ENCODE measurements at places on chromosomes 1 and 21.

- DNase-seq: no peak
Measured at GRCh38 chr1:116316373-116316772, 56.7 kb upstream of the ATP1A1 start.

GRCh38 chr21:42364304-42364865 is 1.9 kb downstream of the TFF1 start:
- no peak for DNase-seq

DNA sequence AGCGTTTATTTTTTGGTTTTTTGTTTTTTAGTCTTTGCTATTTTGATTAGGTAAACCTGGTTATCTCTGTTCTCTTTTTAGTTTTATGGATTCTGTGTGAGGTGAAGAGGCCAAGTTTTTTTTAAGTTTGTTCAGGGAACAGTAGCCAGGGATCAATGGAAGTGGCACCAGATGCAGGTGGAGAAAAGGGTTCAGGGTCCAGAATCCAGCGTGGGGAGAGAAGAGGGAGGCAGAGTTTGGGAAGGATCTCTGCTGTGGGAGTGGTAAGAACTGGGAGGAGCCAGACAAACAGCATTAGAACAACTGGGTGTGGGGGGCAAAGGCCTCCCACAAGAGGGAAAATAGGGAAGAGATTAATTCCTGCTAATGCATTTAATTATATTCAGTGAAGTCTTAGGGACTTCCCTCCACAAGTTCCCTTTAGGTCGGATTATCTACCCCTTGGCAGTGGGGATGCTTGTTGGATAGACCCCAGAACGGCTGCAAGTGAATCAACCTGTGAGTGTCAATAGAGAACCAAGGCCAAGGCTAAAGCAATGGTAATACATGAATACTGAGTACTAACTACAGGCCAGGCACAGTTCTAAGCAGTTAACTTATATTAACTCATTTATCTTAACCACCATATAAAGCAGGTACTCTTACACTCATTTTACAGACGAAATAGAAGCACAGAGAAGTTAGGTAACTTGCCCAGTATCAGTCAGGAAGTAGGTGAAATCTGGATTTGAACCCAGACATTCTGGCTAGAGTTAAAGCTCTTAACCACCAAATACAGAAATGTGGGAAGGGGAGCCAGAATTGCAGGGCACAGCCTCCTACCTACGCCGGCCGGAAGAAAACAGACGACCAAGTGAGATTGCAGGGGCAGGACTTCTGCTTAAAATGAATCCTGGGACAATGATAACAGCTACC is 498 bp downstream of the GNAT2 start:
- DNase-seq: no peak

DNA sequence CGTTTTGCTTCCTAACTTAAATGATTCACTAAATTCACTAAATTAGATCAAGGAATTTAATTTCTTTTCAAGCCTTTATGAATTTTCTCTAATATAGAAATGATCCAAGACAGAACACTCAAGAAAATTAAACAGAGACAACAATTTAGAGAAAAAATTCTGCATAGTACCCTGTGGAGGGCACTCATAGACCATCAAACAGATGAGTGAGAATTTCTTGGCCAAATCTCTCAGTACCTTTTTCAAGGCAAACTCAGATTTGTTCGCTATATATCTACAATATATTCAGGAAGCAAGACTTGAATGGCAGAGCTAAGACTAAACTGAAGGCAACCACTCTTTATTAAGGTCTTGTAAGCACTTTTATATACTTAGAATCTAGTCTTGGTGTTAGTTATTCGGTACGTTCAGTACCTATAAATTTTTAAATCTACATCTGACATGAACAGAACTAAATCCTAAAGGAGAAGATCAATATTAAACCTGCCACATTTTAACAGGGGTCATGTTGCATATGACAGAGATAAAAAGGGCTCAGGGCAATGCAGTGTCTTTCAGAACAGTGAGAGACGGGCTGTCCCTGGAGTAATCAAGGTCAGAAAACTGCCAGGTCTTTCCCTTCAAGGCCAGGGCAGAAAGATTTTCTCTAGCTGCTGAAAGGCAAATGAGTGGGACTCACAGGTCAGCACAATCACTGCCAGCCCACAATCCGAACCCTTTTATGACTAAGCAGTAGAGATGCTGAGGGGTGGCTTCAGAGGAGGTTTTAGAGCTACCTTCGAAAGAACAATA is 118.8 kb upstream of the TMPRSS15 start:
- peak; percentile 2 for DNase-seq

GRCh38 chr1:168477792-168478191 is 66.0 kb downstream of the XCL2 start:
- DNase-seq: no peak

DNA sequence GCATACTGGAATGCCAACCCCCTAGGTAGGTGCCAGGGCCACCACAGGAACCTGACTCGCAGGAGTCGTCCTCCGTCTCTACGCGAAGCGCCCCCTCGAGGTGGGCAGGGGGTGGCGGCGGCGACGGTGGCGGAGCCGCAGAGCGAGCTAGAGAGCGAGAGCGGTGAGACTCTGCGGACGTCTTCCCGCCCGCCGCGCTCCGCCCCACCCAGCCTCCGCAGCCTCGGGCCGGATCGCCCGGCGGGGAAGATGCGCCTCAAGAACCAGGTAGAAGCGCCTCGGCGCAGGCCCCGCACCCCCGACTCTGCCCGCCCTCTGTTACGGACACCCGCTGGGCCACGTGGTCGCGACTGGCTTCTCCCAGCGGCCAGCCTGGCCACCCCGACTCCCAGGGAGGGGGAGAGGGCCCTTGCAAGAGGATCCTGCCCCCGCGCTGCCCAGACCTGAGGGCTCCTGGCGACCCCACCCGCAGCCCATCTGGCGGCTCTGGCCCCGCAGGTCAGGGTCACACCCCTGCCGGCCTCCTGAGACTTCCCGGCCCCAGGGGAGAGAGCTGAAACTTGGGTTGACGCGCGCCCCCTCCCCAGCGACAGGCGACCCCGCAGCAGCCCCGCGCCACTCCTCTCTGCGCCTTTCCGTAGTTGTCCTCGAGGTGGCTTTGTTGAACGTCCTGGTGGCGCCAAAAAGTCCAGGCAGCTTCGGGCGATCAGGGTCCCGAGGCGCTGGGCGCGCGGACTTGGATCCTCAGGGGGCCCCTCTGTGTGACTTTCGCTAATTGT is 24.4 kb upstream of the AGBL4 start:
- no peak for DNase-seq

GRCh38 chr1:109267743-109268300 is 15.1 kb downstream of the PSRC1 start:
- DNase-seq: no peak

DNA sequence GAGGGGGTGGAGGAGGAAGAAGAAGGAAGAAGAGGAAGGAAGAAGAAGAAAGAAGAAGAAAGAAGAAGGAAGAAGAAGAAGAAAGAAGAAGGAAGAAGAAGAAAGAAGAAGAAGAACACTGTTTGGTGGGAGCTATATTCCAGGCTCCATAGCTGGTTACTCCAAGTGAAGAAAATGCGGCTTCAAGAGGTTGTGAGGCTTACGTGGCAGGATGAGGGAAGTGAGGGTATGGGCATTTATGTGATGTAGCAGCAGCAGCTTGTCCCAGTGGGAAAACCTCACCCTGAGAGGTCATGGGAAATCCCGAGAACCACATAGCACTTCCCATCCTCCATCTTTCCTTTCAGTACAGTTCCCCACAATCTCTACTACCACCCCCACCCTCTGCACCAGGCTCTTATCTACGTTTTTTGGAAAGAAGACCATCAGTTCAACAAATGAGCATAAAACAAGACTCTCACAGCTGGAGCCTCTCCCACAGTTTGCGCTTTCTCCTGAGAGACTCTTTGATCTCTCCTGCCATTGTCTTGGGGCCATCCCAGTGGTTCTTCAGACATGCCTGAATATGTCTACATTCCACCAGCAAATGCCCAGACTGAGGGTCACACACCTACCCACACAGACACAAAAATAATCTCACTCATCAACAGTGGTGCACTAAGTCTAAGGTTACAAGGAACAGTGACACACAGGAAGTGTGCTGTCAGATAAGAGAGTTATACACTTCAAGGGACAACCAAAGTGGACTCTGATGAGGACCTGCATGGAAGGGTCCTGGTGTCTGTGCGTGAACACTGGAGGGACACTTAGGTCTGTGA is 77.9 kb upstream of the KCNJ15 start:
- no peak for DNase-seq

DNA sequence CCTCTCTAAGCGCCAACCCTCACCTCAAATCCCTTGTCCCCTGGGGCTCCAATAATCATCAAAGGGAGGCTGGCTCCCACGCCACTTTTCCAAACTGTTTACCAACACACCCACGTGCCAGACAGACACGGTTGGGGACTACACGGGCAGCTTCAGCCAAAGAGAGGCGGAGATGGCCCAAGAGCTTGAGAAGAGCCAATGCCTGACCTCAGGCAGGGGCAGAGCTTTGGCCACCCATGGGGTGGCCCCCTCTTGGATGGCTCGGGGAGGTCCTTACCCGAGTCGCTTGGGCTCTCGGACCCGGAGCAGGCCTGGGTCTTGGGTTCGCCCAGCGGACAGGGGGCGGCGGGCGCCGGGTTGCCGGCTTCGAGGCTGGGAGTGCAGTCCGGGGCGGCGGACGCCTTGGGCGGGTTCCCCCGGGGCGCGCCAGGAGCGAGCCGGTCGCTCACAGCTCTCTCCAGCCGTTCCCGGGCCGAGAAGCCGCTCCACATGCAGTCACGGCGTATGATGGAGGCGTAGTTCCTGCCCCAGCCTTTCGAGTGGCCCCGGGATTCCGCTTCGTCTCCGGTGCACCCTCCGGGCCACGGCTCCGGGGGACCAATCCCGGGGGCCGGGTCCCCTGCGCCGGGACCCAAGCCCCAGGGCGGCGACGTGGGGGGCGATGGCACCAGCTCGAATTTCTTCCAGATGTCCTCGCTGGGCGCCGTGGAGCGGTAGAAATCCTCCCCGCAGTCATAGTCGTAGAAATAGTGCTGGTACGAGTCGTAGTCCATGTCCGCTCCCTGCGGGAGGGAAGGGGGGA is 854 bp downstream of the MYCL start:
- no peak for DNase-seq

DNA sequence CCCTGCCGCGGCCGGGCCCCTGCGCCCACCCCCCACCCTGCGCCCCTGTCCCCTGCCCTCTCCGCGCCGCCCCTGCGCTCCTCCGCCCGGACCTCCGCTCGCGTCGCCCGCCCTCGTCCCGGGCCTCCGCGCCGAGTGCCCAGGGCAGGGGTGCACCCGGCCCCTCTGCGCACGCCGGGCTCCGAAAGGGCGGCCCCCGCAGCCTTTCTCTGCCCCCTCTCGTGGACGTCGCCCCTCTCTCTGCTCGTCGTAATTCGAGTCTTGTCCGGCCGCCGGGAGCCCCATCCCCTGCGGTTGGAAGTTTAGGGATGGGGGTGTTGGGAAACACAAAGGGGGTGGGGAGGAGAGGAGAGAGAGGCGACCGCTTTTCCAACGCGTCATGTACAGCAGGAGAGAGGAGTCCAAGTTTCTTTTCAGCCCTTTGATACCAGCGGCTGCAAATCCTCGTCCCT is 407 bp downstream of the GALNT2 start:
- DNase-seq: no peak

DNA sequence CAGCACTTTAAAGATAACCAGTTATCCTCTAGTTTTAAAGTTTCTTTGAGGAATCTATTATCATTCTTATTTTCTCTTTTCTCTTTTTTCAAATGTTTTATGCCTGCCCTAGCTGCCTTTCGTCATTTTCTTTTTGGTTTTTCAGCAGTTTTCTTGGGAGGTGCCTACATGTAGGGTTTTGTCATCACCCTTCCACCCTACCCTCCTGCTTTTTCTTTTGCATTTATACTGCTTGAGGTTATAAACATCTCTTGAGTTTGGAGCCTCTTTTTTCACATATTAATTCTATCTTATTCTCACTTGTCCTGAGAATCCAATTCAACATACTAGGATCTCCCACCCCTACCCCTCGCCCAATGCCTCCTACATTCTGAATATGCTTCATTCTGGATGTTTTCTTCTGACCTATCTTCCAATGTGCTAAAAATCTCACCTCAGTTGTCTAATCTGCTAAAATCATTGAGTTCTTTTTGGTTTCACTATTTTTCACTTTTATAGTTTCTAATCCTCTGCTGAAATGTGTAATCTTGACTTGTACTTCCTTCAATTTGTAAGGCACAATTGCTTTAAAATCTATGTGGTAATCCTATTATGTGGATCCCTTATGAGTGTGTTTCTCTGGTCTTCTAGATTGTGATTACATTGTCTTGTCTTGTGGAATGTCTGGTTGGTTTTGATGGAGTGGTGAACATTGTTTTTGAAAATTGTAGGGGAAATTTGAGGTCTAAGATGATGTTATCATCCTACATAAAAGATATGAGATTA is 38.7 kb downstream of the MIA3 start:
- DNase-seq: no peak

GRCh38 chr1:236176337-236177336 is 34.3 kb downstream of the GPR137B start:
- no peak for DNase-seq

DNA sequence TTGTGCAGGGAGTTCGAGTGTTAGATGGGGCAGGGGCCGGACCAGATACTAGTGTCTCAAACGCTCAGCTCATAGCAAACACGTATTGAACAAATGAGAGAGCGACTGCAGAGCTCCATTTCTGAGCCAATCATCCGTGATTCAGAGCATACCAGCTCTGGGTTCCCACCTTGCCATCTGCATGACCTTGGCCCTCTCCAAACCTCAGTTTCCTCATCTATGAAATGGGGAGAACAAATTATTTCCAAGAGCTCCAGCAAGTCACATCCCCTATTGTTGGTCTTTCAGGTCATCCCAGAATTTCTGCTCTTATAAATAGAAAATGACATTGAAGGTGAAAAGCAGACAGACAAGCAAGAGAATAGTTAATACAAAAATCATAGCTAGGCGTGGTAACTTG is 10.2 kb upstream of the RUNX3 start:
- DNase-seq: no peak

GRCh38 chr1:45403718-45404117 is 63.5 kb upstream of the MUTYH start:
- no peak for DNase-seq

DNA sequence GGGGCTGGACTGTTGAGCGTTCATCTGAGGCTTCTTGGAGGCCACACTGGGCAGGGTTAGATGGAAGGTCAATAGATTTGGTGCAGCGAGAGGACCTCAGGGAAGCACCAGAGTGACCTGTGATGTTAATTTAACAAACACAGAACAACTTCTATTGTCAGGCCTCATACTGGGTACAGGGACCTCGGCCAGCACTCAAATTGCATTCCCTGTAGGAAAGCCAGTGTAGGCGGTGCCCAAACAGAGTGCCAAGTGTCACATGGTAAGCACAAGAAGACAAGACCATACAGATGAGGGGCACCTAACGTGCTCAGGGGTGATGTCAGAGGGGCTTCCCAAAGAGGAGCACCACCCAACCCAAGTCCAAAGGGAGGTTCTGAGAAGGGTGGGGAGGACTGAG is 1.3 kb downstream of the TMEM269 start:
- no peak for DNase-seq

DNA sequence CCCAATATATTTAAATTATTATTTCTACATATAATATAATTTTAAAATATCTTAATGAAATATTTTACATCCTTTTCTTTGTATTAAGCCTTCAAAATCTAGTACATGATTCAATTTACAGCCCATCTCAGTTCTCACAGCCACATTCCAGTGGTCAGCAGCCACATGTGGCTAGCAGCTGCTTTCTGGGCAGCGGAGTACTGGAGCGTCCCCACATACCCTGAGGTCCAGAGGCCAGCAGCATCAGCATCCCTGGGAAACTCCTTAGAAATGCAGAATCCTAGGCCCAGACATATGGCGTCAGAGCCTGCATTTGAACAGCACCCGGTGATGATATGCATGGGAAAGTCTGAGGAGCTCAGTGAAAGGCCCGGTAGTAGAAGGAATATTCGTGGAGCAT is 8.6 kb upstream of the LHX4 start:
- DNase-seq: no peak

- no peak for DNase-seq
Measured at GRCh38 chr1:201556841-201557571, 18.1 kb downstream of the NAV1 start.

GRCh38 chr1:9746651-9747050 is 77.1 kb downstream of the CLSTN1 start:
- no peak for DNase-seq
